ENCODE measurements at places on chromosomes 3 and 15. TPM values are rescaled to one million over a fixed set of nuclear protein-coding genes. Genes with fewer than 3 reads are reported as not detected.

Gene ZBTB47
- 20.0 TPM for total RNA-seq

Gene RTF1
- total RNA-seq = 11.9 TPM

Gene TTLL13
- 0.13 TPM for total RNA-seq

Gene PPARG
- 56.0 TPM for total RNA-seq

Gene IMP3
- 68.5 TPM for total RNA-seq

Gene PLA2G4B
- total RNA-seq = 0.13 TPM

Gene KLHL40
- total RNA-seq = not detected

Gene ERC2
- 1.1 TPM for total RNA-seq

DNA sequence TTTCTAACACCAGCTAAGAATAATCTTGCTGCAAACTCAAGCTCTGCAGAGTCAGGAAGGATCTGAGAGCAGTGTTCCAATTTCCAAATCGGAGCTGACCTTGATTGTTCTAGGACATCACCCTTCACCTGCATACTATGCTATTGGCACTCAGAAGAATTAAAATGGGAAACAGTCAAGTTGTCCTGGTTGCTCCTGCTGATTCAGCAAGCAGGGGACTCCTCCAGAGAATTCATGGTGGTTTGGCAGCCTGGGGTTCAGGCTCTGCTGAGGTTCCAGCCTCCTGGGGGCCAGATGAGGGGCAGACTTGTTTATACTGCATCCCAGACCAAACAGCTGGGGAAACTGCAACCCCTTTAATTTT lies 213.7 kb upstream of the ADAMTS9 start:
- no peak for DNase-seq

- no peak for DNase-seq
Observed at GRCh38 chr3:111012388-111013248, 59.0 kb upstream of the NECTIN3 start.

- no peak for DNase-seq
Observed at GRCh38 chr15:38553071-38553470, 11.5 kb downstream of the RASGRP1 start.

- DNase-seq = peak; percentile 12
Observed at GRCh38 chr3:108528459-108529252, 18.3 kb upstream of the MYH15 start.

DNA sequence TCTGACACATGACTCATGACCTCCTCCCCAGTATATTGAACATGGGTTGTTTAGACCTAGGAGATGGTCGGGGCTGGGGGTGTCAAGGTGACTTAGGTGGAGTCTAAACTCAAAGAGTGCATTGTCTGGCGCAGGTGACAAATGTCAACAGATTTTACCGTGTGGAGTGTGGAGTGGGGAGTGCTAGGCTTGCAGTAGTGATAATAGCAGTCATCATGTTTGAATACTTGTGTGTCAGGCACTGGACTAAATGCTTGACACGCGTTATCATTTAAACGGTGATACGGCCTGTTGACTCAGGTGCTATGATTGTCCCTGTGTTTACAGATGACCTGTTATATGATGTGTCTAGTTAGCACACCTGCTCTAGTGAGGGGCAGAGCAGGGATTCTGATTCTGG lies 30.8 kb downstream of the MUC20 start:
- no peak for DNase-seq

DNA sequence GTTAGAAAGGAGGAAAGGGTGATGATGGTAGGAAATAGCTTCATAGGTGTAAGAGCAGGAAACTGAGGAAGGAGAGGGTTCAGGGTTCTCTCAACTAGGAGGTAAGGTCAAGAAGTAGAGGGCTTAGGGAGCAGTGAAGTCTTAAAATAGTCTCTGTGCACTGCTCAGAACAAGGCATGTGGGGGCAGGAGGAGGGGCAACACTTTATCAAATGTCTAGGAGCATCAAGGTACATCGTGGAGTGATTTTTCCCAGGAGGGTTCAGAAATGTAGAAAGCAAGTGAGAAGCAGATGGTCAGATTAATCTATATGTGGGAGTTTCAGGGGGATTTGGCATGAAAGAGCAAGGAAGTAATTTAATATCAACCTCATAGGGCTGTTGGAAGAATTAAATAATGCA lies 58.8 kb downstream of the TNIK start:
- no peak for DNase-seq

DNA sequence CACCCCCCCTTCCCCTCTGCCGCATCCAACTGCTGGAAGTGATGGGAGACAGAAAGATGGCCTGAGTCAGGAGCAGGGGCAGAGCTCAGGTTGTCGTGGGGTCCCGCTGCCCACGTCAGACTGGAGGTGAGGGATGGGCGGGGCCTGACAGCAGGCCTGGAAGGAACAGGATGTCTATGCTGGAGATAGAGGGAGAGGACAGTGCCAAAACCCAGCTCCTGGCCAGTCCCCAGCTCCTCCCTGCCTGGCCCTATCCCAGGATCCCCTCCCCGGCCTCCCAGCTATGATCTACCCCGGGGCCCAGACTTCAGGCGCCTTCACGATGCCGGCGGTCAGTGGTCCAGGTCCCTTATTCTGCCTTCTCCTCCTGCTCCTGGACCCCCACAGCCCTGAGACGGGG lies at the start of gene LMAN1L:
Gene LMAN1L, plus strand, starts transcription at position 303 of the 400 bp plus-strand sequence. Its CDS starts 20 bp downstream, at position 323.
- DNase-seq = no peak

DNA sequence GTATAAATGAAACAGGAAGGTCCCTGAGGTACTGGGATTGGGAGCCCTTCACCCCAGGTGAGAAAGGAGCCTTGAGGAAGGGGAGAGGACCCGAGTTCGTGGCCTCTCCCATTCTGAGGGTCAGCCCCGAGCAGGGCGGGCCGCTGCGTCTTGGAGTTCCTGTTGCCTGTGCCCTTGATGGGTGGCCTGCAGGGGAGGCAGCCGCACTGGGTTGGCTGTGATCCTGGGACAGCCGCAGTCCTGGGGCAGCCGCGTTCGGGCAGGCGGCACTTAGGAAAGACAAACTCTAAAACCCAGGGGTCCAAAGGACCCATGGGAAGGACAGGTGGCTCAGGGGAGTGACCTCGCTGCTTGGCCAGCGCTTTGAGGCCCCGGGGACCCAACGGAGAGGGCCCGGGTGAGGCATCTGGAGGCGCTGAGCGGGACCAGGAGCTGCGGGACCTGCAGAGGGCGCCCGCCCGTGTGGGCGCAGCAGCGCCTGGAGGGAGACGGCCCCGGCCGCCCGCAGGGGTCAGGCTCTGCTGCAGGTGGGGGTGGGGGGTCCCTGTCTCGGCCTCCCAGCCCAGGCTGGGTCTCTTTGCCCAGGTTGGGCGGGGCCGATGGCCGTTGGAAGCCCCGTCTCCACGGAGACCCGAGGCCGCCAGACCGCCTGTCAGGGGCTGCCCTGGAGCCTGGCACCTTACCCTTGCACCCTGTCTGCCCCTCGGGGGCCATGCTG lies 65.1 kb downstream of the HMCES start:
- DNase-seq = no peak

- no peak for DNase-seq
Observed at GRCh38 chr3:124434176-124434575, 296.1 kb upstream of the UMPS start.

- DNase-seq = no peak
Observed at GRCh38 chr3:184597829-184598573, 36.4 kb downstream of the EPHB3 start.

DNA sequence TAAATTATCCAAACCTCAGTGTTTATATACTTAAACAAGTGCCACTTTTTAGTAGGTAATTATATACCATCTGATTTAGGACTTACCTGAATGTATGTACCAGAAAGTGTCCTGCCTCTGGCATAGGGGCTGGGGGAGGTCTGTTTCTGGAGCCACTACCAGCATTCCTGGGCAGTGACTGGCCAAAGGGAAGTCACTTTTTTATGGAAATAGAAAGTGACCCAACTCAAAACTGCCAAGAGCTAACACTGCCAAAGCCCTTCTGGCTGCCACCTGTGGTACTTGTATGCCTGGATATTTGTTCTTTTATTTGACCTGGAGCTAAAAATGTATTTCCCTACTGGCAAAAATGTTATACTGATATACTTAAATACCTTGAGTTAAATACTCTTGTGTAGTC lies 42.7 kb downstream of the ESYT3 start:
- DNase-seq = no peak

DNA sequence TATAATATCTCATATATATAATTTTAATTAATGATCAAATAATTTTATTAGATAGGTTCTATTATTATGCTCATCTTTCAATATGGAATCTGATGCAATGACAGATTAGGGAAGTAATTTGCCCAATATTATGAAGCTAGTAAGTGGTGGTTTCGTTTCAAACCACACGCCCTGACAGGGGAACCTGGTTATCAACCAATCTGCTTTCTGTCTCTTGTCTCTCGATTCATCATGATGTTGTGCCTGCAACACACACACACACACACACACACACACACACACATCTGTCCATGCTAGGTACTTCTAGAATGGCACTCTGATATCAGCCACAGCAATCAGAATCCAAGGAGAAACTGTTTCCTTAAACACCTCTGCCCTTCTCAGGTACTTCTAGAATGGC lies 128.4 kb downstream of the ZBBX start:
- no peak for DNase-seq

DNA sequence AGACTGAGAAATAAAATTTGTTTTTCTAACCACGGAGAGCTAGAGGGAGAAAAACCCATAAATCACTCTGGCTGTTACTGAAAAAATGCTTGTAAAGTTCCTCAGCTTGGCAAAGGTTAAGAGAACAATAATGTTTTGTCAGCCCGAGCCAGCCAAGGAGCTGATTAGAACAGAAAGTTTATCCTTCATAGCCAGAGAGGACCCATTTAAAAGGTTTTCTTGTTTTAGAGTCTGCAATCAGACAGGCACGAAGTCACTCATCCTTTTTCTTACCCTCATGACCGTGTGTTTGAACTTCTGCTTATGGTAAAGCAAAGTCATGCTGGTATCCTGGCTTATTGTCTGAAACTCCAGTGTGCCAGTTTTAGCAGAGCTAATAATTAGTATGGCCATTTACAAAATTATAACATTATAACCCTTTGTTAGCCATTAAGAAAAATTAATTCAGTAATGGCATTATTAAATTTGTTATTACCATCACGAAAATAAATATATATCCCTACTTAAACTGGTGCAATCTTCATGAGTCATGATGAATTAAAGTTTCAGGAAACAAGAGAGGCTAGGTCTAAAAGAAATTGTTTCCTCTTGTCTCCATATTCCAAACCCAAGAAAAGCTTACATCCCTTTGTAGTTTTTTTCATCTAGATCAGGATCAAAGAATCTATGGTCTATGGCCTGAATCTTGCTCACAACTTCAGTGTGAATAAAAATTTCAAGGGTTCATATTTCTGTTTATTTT lies 13.5 kb upstream of the STXBP5L start:
- peak; percentile 14 for DNase-seq

DNA sequence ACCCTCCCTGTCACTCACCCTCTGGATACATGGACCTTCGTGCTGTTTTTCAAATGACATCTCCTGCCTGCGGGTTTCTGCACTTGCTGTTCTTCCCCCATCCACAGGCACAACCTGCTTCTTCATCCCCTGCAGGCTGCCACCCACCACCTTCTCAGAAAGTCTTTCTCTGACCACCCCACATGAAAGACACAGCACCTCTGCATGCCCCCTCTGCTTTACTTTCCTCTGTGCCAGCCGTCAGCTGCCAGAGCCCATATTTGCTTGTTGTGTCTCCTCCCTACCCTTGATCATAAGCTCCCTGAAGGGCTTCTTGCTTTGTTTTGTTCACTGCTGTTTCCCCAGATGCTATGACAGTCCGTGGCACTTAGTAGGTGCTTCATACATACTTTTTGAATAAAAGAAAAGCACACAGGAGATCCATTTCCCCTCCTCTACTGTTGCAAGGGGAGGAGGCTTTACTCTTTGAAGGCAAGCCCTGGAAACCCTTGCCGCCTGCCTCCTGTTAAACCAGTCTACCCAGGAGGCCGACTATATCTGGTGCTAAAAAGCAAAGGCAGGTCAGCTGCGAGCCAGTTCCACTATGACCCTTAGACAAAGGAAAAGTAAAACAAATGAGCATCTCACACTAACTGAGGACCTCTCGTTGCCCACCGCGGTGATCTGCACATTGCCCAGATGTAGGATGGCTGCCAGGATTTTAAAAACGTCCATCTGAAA lies 31.9 kb downstream of the MYO5C start:
- no peak for DNase-seq

GRCh38 chr3:122676759-122677158 lies 3.9 kb upstream of the PARP14 start:
- DNase-seq = peak; percentile 6

GRCh38 chr15:95557226-95558046 lies 773.1 kb upstream of the NR2F2 start:
- DNase-seq = peak; percentile 96
